ENCODE measurements at places on chromosomes 16 and 17.

DNA sequence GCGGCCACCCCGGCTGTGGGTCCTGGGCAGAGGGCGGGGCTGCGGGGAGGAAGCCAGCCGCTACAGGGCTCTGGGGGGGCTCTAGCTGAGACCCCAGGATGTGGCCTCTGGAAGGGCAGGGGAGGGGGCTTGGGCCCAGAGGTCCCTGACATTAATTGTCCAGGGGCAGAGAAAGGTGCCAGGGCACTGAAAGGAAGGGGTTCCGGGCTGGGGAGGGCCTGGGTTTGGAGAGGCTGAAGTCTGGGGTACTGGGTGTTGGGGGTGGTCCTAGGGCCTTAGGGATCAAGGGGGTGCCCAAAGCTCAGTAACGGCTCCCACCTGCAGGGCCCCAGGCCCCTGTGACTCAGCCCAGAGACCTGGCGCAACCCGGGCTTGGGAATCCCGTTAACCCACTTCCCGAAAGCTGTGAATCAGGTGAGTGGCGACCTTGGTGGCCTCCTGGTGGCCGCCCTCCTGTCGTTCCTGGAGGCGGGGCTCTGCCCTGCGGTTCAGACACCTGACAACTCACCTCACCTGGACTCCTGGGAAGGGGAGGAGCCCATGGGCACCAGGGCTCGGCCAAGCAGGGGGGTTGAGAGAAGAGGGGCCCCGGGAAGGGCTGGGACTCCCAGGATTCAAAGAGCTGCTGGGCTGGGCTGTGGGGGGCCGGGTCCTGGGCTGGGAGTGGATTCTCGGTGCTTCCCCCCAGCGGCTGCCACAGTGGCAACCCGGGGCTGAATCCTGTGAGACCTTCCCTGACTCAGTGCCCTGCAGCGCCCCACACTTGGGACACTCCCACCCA is 465 bp upstream of the PRSS22 start:
- no peak for DNase-seq

- DNase-seq, result no peak
Observed at GRCh38 chr17:42429726-42430447, 6.8 kb upstream of the CAVIN1 start.

DNA sequence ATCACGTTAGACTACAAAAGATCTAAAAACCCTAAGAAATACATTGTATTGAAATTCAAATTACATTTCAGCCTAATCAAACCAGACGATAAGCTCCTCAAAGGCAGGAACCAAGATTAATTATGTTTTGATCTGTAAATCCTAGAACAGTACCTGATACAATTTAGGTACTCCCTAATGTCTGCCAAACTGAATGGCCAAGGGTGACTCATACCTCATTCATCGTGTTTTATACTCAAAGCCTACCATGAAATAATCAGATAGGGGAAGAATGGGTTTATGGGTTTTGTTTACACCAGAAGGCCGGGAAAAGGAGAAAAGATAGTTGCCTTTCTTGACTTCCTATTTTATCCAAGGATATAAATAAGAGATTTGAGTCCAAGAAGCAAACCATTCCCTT is 19.3 kb downstream of the MMD start:
- no peak for DNase-seq

DNA sequence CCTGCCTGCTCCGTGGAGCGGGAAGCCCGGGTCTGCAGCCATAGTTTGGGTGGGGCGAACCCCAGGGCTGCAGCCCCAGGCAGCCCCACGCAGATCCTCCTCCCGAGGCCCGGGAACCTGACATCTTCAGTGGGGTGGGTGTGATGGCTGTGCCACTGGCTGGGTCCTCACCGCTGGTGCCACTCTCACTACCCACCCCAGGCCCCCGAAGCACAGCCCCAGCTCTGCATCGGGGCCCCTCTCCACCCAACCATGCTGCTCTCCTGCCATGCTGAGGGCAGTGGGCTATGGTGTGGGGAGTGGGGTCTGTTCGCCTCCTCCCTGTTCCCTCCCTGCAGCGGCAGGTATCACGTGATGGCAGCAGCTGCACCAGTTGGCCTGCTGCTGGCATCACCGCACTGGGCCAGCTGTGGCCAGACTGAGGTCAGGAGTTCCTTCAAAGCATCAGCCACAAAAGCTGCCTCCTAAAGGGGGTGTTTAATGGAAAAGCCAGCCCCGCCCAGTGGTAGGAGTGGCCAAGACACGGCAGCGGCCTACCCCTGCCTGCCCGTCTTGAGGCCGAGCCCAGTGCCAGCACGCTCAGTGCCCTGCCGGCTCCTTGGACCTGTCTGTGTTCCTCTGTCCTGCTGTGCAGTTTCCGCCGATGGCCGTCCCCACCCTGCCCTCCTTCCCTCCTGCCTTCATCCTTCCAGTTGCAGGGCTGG is 10.8 kb downstream of the KCTD5 start:
- DNase-seq, result no peak

DNA sequence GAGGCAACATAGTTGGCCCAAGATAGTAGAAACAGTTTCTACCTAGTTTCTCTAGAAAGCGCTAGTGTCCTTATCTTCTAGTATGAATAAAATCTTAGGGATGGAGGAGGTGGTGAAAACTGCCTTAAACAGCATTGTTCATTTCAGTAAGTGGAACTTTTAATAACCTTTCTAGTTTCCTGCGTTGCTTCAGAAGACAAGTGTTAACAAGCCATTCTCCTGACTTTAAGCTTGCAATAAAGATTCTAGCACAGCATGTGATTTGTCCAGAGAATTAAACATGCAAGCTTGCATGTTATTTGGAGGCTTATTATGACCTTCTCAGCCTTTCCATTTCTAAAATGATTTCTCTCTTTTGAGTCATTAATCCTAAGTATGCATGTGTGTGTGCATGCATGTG is 72.3 kb downstream of the TANGO6 start:
- no peak for DNase-seq
